ENCODE measurements at places on chromosomes 7 and 10.
A peak's percentile ranks its signal among the peaks of the same experiment; 100 is the strongest.

DNA sequence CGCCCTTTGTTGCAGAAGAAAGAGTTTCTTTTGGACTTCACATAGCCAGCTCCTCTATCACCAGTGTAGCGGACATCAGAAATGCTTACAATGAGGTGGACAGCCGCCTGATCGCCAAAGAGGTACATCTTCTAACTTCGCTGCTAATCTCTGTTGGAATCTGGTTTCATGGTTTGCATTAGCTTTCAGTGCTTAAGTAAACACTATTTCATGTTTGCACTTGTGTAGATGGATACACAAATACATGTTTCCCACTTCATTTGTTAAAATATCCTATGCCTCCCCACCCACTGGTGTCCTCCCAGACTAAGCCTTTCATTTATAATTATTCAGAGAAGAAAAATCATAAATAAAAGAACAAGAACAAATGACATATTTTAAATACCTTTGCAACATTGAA is 103.9 kb downstream of the WDFY4 start:
- DNase-seq = no peak

- no peak for DNase-seq
Measured at GRCh38 chr7:129702761-129703338, 91.3 kb downstream of the NRF1 start.

DNA sequence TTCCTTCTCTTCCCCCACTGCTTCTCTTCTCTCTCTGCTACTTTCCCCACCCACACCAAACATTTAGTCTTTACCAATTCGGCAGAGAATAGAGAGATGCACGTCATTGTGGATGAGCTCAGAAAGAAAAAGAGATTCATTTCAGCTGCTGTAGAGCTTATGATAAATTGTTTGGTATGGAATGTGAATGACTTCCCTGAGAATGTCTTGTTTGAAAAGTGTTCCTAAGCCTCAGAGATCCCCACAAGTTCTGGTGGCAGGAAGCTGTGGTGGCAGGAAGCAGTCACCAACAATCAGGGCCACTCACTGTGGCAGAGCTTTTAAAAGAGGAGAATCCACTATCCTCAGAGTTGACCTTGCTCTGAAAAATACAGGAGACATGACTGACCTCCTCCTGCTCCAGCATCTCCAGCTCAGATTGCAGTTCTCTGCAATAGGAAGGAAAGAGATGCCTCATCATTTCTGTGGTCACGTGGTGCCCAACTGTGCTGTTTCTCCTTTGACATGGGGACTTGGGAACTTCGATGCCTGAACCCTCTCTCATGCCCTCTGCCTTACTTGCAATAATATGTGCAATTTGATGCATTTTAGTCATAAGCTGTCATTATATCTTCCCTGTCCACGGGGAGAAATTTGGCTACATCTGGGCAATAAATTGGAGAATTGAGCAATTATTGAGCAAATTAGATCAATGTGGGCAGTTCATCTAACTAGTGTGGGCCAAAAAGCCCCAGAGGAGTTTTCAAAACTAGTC is 76.5 kb downstream of the BMPER start:
- no peak for DNase-seq

DNA sequence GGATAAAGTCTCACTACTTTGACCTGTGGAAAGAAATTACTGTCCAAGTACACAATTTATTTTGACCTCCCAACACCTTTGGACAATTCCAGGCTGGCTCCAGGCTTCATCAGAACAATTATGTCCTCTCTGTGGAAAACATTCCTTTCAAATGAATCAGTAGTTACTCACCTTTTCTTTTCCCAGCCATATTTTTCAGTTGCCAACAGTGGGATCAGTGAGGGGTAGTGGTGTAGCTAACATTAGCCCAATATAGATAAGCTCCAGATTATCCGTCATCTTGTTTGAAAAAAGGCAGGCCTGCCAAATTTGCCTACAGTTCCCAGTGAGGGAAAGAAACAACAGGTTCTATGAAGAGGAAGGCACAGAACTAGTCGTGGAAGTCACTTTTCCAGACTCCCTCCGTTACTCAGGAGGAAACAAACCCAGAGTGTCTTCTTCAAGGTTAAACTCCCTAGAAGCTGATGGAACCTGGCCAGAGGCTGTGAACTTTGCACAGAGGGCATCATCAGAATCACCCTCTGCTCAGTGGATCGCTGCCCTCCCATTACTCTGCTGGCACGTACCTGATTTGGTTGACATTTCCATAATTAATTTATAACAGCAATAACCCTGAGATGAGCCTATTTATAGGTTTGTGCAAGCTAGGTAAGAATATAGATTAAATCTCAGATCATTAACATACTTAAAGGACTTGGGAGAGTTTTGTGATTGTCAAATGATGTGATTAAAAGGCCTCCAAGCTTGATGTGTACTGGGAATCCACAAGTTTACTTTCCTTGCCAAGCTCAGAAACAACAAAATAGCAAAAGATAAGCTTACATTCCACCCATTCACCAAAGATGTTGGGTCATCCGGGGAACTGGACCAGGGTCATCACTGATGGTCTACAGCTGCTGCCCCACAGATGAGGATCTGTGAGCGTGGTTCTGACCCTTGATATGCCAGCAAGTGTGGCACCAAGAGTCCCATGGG is 654.6 kb upstream of the GALNT17 start:
- no peak for DNase-seq

- no peak for DNase-seq
Measured at GRCh38 chr10:117004227-117005025, 561 bp downstream of the SHTN1 start.

DNA sequence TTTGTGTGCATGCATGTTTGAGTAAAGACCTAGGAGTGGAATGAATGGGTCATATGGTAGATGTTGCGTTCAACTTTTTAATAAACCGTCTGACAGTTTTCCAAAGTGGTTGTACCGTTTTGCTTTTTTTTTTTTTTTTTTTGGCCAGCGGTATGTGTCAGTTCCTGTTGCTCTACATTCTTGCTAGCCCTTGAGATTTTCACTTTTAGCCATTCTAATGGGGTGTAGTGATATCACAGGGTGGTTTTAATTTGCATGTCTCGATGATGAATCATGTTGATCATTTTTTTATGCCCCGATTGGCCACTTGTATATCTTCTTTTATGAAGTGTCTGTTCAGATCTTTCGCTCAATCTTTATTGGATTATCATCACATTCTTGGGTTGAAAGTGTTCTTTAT is 320.7 kb downstream of the CAMK1D start:
- DNase-seq = no peak

DNA sequence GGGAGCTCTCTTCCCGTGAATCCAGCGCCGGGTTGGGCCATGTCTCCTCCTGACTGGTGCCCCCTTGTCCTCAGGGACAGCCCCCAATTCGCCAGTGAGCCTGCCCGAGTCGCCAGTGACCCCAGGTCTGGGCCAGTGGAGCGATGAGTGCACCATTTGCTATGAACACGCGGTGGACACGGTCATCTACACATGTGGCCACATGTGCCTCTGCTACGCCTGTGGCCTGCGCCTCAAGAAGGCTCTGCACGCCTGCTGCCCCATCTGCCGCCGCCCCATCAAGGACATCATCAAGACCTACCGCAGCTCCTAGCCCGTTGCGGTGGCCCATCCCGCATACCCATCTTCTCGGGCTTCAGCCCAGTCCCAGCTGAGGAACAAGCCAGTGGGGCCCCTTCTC is 96.6 kb downstream of the NEURL1 start:
- no peak for DNase-seq

- DNase-seq = no peak
Measured at GRCh38 chr7:17339139-17339538, 40.7 kb downstream of the AHR start.

DNA sequence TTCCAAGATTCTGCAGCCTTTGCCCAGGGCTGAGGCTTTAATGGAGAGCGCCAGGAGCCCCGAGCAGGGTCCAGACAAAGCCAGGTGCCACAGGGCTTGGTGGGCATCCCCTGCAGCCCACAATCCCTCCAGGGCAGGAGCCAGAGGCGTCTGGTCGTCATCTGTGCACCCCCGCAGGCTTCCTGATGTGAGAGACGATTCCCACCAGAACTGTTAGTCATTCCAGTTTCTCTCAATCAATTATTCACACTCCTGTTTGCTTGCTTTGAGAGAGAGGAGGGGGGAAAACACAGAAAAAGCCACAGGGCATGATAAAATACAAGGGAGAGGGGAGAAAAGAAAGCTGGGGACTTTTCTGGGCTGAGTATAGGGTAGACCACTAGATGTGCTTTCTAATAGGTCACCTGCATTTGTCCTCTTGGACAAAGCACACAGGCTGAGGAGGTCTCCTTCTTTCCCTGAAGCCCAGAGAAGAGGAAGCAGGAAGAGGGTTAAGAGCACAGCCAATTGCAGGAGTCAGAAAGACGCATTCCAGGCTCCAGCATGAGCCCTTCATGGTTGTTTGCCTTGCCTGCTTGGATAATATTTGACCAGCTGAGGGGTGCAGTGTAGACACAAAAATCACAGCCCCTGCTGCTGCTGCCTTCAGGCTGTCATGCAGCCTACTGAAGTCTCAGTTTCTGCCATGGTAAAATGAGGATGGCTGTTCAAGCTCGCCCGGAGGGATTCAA is 194.4 kb downstream of the PLXNA4 start:
- DNase-seq = no peak

- no peak for DNase-seq
Measured at GRCh38 chr7:79211724-79212123, 241.7 kb downstream of the MAGI2 start.

GRCh38 chr7:22173685-22174573 is 183.0 kb downstream of the RAPGEF5 start:
- DNase-seq = peak; percentile 78

- DNase-seq = no peak
Measured at GRCh38 chr10:110806335-110806734, 65.4 kb upstream of the PDCD4 start.

GRCh38 chr7:66258409-66258808 is 53.3 kb downstream of the TPST1 start:
- DNase-seq = no peak

GRCh38 chr7:31337002-31337565 is 3.4 kb downstream of the NEUROD6 start:
- no peak for DNase-seq

- no peak for DNase-seq
Measured at GRCh38 chr7:110988890-110989501, 101.9 kb upstream of the LRRN3 start.

- no peak for DNase-seq
Measured at GRCh38 chr10:116654816-116655215, 34.1 kb downstream of the PNLIPRP2 start.

DNA sequence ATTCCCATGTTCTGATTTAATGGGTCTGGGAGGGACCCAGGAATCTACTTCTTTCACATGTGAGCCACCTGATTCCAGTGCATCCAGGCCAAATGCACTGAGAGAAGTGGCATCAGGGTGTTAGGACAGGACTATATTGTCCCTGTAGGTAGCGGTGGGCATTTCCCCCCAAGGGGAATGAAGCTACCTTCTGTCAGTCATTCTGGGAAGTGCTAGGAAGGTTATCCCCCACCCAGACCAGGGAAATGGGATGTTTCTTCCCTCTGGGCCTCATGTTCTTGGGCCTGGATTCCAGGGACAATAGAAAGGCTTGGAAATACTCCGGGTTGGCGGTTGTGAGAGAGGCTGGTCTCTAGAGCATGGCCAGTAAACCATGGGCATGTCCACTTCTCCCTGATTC is 20.8 kb downstream of the C10orf53 start:
- DNase-seq = no peak

DNA sequence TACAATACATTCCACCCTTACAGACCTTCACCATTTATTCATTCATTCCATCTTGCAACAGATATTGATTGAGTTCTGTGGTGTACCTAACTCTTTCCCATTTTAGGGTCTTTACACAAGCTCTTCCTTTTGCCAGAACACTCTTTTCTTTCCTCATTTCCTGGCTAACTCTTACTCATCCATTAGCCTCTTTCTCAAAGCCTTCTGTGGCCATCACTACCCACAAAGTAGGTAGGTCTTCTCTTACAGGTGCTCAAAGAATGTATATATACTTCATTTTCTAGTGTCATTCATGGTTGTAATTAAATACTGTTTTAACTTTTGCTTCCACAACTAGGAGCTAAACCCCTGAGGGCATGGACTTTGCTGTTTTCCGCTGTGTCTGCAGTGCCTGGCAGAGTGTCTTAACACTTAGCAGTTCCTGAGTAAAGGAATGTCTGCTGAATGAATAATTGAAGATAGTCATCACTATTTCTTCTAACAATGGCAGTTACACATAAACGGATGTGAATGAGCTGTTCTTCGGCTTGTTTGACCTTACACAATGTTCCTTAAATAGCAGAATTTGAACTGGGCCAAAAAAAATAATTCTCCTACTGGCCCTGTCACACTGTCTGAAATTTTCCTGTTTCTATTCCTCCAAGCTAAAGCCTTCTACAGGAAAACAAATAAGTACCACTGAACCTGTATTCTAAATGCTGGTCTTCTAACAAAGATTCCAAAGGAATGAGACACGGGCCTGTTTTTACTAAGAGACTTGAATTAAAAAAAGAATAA is 15.1 kb downstream of the BCAP29 start:
- DNase-seq = no peak

- DNase-seq = no peak
Measured at GRCh38 chr7:44772867-44773266, 23.6 kb upstream of the PPIA start.

DNA sequence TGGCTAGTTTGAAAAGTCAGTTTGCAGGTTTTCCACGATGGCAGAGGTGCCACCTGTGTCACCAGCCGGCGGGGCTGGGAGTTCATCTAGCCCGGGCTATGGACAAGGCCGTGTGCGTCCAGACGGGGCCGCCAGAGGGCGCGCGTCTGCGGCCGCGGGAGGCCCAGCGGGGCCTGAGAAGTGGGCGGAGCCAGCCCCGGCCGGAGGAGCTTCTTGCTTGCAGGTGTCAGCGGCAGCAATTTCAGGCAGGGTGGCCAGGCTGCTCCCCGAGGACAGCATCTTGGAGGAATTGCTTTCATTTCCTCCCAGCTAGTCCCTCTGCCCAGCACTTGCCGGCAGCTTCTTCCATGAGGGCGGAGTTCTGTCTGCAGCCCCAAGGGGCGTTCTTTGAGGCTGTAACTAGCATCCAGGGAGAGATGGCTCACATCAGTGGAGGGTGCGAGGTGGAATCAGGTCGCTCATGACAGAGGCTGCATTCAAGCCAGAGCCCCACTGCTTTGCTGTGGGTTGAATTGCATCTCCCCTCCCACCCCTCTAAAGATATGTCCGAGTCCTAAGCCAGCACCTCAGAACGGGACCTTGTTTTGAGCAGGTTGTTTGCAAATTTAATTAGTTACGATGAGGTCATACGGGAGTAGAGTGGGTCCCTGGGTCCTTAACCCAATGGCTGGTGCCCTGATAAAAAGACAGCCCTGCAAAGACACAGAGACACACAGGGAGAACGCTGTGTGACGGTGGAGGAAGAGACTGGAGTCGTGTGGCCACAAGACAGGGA is 85.9 kb upstream of the MKI67 start:
- DNase-seq = peak; percentile 87

GRCh38 chr10:89173075-89173474 is 34.0 kb downstream of the CH25H start:
- no peak for DNase-seq

- DNase-seq = no peak
Measured at GRCh38 chr7:29843726-29844125, 37.4 kb downstream of the WIPF3 start.

DNA sequence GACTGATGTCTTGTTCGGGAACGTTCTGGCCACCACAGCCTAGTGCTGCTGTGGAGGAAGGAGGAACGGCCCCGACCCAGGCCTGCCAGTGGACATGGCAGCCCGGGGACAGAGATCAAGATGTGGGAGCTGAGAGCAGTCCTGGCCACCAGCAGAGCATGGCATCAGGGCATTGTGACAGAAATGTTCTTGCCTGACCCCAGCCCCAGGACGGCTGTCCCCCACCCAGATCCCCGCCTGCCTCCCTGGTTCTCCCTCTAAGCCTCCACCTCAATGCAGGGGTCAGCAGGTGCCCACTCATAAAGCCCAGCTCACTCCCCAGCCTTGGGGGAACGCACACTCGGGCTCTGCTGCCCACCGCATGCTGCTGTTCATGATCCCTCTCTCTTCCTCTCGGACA is 42.9 kb upstream of the HSPA12A start:
- DNase-seq = no peak

Measured in activated CD4-positive, alpha-beta memory T cell treated with anti-CD3 and anti-CD28 coated beads, Interleukin-2, amount 10 ng/mL, durations not matched to agents 7 days and 5 days (primary cell).